ENCODE measurements at places on chromosomes 7 and 10.

DNA sequence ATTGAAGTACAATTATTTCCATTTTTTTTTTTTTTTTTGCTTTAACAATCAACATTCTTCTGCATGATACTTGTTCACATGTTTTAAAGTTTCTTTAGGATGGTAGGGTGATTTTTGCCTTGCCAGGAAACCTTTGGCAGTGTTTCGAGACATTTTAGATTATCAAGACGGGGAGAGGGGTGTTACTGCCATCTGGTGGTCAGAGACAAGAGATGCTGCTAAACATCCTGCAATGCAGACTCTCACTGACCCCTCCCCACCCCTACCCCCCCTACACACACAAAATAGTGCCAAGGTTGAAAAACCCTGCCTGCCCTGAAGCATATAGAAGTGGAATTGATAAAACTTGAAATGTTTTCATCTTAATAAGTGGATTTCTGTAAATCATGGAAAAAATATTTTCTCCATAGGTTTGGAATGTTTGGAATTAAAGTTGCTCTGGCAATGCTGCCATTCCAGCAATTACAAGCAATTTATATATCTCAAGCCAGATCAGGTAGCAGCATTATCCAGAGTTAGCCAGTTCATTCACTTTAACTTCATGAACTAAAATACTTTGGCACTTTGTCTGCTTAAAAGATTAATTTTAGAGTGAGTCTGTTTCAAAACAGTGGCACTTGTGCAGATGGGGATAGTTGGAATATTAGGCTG is 62.1 kb downstream of the SDHAF3 start:
- DNase-seq: peak; percentile 41

GRCh38 chr10:114252883-114253282 is 13.8 kb downstream of the VWA2 start:
- no peak for DNase-seq

GRCh38 chr7:143514487-143514886 is 36.8 kb downstream of the TAS2R41 start:
- no peak for DNase-seq

DNA sequence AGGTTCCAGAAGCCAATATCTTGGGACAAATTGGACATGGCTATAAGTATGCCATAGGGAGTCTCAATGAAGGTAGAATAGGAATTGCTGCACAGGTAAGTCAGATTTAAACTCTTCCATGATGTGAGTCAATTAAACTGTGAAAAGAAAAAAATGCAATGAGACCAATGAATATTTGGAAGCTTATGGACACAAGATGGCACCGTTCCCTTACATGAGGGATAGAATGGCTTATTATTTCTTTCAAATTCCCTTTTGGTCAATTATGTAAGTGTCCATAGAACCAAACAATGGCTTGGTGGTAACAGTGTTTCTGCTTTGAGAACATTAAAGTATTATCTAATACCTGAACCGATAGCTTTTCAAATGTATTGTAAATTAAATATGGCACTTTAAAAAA is 35.6 kb downstream of the ACADSB start:
- DNase-seq: no peak

DNA sequence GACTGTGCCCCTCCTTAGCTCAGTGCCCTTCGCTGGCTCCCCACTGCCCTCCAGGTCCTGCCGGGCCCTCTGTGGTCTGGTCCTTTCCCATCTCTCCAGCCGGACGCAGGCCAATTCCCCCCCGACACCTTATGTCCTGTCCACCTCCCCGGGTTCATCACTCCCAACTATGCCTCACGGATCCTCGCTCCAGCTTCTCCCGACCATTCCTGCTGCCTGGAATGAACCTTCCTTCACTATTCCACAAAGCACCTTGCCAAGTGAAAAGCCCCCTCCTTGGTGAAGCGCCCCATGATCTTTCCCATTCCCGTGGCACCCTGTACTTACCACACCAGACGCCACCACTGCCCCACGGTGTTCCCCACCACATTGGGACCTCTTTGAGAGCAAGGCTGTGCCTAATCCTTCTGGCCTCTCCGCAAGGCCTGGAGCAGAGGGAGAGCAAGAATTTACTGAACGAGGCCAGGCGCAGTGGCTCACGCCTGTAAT is 47.2 kb downstream of the TMEM270 start:
- no peak for DNase-seq

DNA sequence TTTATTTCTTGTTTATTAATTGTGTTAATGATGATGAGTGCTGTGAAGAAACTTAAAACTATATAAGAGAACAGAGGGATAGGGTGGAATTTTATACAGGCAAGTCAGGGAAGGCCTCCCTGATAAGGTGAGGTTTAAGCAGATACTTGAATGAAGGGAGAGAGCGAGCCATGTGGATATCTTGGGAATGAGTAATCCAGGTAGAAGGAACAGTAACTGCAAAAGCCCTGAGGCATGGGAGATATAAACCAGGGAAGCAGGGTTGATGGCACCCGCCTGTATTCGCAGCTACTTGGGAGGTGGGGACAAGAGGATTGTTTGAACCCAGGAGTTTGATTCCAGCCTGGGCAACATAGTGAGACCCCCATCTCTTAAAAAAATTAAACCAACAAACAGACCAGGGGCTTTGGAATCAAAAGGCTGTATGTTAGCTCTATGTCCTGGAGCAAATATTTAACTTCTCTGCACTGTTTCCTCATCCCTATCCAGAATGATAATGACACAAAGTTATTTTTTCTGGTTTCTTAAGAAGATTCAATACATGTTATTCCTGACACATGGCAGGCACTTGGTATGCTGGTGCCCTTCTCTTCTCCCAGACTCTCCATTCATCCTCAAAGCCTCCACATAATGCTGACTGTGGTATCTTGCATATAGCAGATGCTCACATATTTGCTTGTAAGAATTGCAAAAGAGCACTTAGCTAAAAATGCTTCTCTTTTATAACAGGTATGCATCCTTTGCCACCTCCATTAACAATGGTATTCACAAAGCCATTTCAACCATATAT is 169.3 kb downstream of the CHN2 start:
- no peak for DNase-seq

- no peak for DNase-seq
These were observed 253.8 kb downstream of the CREB5 start for GRCh38 chr7:28666154-28666553.

GRCh38 chr7:35252612-35253459 is 1.1 kb downstream of the TBX20 start:
- DNase-seq: no peak

DNA sequence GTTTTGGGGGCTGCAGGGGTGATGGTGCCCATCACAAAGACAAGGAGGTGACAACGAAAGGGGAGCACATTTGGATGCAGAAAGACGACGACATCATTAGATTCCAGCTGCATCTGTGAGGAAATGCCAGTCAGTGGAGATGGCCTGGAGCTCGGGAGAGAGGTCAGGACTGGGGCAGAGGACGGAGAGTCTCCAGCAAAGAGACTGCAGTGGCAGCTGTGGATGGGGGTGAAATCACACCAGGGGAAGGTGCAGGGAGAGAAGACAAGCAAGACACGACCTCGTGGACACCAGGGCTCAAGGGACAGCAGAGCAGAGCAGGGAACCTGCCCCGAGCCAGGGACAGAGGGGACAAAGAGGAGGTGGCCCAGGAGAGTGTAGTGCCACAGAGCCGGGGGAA is 203.4 kb downstream of the PRPF18 start:
- DNase-seq: no peak

GRCh38 chr7:39515534-39516228 is 50.5 kb upstream of the YAE1 start:
- DNase-seq: no peak

Measured in smooth muscle cell of the brain vasculature (primary cell).